ENCODE measurements at places on chromosomes 11 and 22. TPM values are rescaled to one million over a fixed set of nuclear protein-coding genes. Genes with fewer than 3 reads are reported as not detected.

Gene F2
- total RNA-seq = 0.16 TPM

Gene SLC6A5
- not detected for total RNA-seq

Gene FADS2
- total RNA-seq = 395 TPM

Gene C22orf15
- 0.81 TPM for total RNA-seq

Gene POLR2F
- 71.7 TPM for total RNA-seq

Gene EHF
- not detected for total RNA-seq

Gene GAS2L1
- total RNA-seq = 11.4 TPM

Gene C1QTNF4
- total RNA-seq = not detected

Gene PDE3B
- total RNA-seq = 74.8 TPM

Gene BAIAP2L2
- 0.47 TPM for total RNA-seq

Gene TSPAN18
- total RNA-seq = 7.5 TPM

Gene SCT
- not detected for total RNA-seq

Gene RSF1
- 49.1 TPM for total RNA-seq

Gene UBQLN3
- not detected for total RNA-seq

Gene MTNR1B
- total RNA-seq = not detected

Gene THOC5
- total RNA-seq = 60.7 TPM

Gene DCDC1
- total RNA-seq = not detected

Gene CREB3L1
- total RNA-seq = not detected

Gene TRIM49
- total RNA-seq = not detected

Gene BIK
- total RNA-seq = 1.7 TPM

Gene TCN1
- total RNA-seq = not detected

Gene CCDC188
- total RNA-seq = not detected

Gene C22orf42
- total RNA-seq = not detected

Gene PRR33
- not detected for total RNA-seq
